CD4-positive, alpha-beta T cell treated with Interleukin-2 at 100 ng/mL for 4 hours (primary cell): ENCODE measurements at places on chromosomes 16 and 17.

DNA sequence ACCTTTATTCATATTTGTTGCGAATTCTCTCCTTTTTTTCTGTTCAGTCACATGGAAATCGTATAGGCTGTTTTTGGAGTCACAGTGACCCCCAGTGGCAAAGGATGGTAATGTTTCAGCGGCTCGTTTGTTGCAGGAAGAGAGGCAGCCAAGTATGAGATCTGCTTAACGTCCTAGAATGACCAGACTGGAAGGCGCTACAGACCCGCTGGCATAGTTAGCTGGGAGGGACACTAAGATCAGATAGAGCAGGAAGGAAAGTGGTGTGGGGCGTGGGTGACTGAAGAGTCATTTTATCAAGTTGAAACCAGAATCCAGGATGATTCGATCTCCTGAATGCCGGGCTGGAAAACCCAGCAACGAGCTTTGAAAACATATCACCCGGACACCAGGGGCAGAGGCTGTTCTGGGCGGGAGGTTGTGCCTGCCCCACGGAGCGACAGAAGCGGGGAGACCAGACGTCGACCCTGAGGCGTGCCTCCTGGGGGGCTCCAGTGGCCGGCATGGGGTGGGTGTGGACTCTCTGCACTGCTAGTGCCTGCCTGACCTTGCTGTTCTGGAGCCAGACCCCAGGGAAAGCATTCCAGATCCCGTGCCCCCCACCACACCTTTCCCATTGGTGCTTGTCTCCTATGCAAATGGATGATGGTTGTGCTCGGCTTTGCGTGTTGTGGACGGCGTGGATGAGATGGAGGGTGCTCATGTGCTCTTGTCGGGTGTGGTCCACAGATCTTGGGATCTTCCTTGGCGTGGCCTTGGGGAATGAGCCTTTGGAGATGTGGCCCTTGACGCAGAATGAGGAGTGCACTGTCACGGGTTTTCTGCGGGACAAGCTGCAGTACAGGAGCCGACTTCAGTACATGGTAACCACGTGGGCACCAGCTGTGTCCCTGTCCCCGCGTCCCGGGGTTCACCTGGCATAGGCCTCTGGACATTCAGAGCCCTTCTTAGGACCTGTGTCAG lies 7.7 kb downstream of the IL34 start:
- peak; percentile 81 for DNase-seq

DNA sequence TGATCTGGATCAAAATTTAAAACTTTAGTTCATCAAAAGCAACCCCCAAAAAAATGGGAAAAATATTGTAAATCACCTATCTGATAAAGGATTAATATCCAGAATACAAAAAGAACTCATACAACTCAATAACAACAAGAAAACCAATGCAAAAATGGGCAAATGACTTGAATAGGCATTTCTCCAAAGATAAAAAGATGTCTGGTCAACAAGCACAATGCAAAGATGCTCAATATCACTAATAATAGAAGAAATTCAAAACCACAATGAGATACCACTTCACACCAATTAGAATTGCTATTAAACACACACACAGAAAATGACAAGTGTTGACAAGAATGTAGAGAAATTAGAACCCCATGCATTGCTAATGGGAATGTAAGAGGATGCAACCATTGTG lies 40.4 kb downstream of the UBE2G1 start:
- no peak for DNase-seq

GRCh38 chr16:75073545-75074303 lies 42.9 kb downstream of the LDHD start:
- no peak for DNase-seq

DNA sequence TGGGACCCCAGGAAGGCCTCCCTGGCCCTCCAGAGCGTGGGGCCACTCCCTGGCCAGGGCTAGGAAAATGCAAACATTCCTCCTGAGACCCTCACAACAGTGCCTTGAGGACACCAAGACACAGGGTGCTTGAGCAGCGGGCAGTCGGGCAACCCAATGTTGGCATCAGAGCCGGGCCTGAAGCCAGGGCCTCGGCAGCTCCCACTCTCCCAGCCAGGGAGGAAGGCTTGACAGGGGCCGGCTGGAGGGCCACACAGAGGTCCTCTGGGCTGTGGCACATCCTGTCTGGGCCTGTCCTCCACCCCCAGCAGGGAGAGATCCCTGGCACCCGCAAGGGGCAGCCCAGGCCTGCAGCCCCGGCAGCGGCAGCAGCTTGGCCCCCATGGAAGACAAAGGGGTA lies 12.3 kb upstream of the KRT17 start:
- no peak for DNase-seq

DNA sequence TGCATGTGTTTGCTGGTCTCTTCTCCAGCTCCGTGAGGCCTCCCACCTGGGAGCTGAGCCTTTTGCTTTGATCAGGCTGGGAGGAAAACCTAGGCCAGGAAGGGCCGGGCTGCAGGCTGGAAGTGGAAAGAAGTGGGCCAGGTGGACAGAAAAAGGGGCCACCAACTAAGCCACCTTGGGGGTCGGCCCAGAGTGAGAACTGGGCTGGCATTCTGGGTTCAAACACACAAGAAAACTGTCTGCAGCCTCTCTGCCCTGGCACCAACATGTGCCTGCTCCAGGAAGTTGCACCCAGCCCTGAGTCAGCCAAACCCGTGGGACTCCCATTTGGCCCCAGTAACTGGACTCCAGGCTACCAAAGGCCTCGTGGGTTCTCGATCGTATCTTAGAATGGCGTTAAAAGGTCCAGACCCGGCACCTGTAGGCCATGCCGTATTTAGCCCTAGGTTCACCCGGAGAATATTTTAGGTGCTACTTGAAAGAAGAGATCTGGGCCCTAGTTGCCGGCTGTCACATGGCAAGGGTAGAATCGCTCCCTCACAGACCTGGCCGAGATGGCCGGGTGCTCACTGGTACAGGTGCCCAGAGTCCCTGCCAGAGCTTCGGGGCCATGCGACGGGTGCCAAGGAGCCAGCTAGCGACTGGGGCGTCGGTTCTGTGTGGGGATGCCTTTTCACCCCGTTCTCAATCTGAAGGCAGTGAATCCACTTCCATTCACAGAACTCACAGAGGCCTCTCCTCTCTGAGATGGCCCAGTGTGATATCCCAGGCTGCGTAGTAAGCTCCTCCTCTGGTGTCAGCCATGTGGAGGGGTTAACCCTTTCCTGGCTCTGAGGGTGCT lies 236.6 kb downstream of the MRTFB start:
- no peak for DNase-seq

- no peak for DNase-seq
These were observed 6.6 kb downstream of the KRABD2 start for GRCh38 chr17:8369944-8370343.

DNA sequence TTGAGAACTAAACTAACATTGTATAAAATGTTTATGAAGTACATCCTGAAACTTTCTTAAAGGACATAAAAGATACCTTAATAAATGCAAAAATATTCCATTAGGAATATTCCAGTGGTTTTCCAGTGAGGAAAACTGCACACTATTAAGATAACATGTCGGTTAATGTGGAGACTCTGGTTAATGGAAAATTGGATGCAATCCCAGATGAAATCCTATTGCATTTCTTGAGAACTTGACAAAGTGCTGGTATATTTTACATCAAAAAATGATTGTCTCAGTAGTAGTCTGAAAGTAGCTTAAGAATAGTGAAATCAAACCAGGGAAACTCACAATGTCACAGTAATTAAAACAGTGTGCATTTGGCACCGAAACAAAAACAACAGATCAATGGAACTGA lies 202.5 kb upstream of the MON1B start:
- no peak for DNase-seq

DNA sequence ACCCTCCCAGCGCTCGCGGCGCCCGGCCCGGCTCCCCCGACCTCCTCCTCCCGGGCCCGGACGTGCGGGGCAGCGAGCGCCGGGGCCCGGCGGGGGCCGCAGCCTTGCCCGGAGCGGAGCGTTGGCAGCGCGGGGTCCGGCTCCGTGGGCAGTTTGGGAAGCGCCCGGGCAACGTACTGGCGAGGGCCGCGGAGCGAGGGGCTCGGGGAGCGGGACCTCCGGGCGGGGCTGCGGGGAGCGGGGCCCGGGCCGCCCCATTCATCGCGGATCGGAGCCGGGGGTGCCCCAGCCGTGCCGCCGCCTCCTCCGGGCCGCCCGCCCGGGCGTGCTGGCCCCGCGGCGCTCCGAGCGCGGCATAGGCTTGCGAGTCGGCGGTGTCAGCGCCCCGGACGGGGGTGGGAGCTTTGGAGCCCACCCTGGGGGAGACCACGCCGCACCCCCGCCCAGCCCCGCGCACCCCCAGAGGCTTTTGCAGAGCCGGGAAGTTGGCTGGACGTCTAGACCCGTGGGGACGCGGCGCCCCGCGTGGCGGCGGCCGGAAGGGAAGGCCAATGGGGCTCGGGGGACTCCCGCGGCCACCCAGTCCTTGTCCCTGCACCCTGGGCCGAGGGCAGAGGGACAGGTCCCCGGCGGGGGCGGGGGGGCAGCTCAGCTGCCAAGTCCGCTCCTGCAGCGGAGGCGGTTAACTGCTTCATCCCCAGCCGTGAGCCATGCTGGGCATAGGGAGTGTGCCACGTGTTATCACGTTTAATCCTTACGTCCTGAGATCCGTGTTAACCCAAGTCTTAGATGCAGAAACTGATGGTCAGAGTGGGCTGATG lies 852 bp downstream of the ZNF469 start:
- DNase-seq: no peak

DNA sequence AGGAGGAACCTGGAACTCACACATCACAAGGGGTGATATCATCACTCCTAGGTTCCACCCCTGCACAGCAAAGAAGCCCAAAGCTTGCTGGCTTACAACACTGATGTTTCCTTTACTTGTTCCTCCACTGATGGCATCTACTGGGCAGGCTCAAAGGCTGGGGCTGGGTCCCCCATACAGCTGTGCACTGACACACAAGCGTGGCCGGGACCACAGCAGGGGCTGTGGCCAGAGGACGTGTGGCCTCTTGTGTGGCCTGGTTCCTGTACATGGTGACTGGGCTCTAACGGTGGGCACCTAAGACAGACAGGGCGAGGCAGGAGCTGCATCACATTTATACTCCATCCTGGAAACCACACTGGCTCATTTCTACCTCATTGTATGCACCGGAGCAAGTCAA lies 264.4 kb upstream of the FOXF1 start:
- DNase-seq: no peak

- DNase-seq: no peak
These were observed 113.4 kb upstream of the FOXF1 start for GRCh38 chr16:86396901-86397311.

DNA sequence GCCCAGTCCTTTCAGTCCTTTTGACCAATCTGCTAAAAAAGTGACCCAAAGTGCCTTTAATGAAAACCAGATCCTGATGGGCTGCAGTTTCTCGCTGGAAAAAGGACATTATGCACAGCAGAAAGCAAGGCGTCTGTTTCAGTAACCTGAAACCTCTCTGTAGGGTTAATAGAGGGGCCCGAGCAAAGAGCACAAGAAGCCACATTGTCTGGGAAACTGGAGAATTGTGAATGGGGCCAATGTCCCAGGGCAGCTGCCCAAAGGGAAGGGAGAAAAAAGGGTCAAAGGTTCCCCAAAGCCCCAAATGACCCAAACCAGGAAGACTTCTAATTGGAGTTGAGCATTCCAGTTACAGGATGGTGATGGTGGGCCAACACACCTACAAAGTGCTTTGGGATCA lies 3.0 kb downstream of the OTOA start:
- no peak for DNase-seq

DNA sequence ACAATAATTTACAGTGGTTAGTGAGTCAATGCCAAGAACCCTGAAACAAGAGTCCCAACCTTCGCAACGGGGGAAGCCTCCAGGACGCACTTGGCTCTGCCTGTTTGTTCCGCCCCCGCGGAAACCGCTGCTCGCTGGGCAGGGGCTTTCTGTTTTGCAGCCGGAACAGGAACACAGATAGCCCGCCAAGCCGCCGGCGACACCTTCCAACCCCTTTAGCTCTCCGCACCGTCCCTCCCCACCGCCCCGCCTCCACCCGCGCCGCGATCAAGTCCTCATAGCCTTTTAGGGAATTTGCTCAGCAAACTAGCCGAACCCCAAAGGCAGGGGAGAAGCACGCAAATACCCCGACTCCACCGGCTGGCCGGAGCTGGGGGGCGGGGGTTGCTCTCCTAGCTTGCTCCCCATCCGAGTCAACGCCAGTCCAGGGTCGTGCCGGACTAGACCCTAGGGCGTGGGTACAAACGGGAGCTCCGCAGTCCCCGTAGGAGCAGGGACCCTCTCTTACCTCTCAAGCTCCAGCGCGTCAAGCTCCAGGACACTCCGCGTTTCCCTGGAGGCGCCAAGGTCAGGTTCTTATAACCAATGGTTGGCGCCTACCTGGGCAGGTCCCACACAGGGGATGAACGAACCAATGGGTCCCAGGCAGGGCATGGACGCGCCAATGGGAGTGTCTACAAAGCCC lies at the start of gene SLFN13:
Gene SLFN13, minus strand, starts transcription at position 553 of the 685 bp plus-strand sequence. CDS start 3,086 bp downstream, outside the sequence.
- peak; percentile 84 for DNase-seq

DNA sequence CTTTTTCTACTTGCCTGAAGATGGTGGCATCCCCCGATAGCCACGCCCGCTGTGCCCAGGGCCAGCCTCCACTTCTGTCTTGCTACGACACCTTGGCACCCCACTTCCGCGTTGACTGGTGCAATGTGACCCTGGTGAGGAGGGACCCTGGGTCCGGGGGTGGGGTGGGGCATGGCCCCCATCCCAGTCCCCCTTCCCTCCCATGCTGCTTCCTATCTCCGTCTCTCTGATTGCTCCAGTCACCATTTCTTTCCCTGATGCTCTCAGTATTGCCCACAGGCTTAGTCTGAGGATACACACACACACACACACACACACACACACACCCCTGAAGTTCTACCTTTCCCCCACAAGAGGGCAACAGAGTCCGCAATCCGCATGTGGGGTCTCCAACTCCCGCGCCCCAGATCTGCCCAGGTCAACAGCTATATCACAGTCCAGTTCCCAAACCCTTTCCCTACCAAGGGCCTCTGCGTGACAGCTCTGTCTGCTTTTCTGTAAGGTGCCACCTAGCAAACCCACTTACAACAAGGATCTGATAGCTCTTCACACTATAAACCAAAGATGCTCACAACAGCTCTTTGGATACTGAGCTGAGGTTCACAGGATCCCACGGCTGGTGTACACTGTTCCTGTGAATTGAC lies 3.4 kb downstream of the SGCA start:
- DNase-seq: peak; percentile 67

DNA sequence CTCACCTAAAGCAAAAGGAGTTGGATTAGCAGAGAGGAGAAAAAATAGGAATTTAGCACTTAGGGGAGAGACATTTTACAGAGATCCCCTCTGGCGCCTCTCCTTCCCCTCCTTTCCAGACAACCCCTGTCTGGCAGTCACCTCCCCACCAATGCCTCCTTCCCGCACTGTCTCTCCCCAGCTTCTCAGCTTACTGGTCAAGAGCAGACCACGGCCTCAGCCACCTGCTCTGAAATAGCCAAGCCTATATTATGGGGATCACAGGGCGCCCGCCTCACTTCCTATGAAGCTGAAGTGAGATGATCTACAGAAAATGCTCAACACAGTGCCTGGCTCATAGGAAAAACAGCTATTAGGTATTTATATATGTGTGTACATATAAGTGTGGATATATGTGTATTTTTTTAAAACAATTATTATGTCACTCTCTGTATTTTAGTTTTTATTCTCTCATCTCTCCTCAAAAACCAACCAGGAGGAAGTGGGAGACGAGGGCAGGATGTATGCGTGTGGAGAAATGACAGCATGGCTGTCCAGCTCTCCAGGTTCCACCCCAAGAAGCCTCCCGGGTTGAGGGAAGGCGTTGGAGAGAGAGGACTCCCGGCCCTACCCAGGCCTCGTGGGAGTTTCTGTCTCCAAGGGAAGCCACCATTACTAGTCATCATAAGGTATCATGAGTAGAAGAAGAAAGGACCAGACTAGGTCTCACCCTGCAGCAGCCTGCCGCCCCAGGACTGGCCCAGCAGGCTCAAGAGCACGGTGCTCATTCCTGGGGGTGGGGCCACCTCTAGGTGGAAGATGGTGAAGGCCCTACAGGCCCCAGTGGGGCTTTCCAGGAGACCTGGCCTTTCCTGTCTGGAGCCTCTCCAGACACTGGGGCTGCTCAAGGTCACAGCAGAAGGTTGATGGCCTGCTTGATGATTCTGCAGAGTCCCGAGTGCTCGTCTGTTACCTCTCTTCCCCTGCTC lies 27.2 kb downstream of the MAP3K14 start:
- no peak for DNase-seq
